ENCODE measurements at places on chromosomes 4 and X.

DNA sequence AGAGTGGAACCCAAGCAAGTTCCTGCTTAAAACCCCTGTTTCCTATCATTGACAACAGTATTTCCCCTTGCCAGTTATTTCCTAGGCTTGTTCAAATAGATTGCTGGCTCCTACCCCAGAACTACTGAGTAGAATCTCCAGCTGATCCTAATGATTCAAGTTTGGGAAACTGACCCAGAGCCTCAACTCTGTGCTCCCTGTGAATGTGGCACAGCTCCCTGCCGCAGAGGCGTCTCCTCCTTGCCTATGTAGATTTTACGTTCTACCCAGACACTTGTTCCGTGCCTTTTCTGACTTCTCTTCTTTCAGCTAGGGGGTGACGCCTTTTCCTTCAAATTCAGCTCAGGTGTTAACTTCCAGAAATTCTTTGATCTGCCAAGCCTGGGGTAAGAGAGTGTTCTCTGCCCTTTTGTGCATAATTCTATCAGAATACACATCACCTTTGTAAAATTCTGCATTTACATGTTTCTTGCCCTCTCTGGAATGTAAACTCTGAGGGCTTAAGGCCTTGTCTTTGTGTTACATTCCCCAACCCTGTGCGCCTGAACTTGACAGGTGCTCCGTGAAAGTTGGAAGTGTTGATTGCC is 4.4 kb downstream of the LSM6 start:
- DNase-seq: no peak

DNA sequence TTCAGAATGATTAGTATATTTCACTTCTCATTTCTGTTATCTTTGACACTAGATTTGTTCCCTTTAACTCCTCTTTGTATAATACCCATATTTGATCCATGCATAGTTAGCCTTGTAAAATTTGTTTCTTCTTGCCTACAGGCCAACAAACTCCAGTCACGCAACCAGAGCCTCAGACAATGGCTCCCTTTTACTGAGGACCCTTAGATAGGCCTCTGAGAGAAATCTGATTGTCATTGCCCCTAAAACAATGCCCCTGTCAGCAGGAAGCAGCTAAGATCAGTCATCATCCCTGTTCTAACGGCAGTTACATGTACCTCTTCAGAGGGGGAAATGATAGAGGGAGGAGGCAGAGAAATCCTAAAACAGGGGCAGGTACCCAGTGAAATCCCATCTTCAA is 190.6 kb upstream of the TENT5D start:
- DNase-seq: no peak

GRCh38 chr4:56307423-56307822 is 79.9 kb downstream of the AASDH start:
- no peak for DNase-seq

DNA sequence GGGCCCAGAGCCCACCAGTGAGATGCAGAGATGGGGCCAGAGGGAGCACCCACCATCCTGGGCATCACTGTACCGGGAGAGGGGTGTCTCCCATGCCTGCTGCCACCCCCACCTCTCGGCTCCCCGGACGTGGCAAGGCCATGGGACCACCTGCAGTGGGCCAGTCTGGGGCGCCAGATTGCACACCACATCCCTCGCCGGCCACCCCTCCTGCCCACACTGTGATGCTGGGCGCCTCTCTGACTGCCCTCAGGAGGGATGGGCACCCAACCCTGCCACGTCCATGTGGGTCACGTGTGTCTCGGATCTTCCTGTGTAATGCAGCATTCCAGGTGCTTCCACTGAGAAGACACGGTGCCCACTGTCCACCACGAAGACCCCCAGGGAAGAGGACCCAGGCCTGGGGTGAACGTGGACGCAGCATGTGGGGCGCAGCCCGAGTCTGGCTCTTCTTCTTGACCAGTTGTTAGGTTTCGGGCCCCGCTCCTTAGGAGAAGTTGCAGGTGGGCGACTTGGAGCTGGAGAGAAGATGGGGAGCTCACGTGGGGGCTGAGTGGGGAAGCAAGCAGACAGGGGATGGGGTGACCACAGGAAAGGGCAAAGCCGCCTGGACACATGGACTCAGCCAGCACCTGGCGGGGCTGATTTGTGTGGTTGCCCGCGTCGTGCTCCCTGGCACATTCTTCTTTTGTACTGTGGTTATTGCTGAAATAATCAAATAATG is 47.7 kb downstream of the ZFYVE28 start:
- no peak for DNase-seq

GRCh38 chr4:56370377-56370776 is 16.9 kb downstream of the AASDH start:
- DNase-seq: no peak

GRCh38 chrX:55340896-55341433 is 76.2 kb upstream of the PAGE3 start:
- no peak for DNase-seq

- DNase-seq: no peak
These were observed 61.2 kb downstream of the ACOX3 start for GRCh38 chr4:8379281-8379680.

- peak; percentile 33 for DNase-seq
These were observed 10.5 kb upstream of the MGST2 start for GRCh38 chr4:139655116-139655515.

DNA sequence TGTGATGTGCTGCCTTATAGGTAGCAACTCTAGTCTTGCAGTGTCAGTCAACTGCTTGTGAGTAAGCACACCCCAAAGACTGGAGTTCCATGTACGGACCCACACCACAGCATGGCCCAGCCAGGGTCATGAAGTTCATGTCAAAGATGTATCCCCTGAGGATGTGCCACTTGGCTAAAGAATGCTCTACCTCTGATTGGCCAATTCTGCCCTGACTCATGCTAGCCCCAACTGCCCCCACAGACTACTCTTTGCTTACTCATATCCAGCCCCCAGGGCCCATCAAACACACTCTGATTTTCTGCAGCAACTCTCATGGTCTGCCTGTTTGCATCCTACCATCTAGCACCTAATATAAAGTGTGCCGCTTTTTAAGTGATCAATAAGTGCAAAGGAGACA is 62.5 kb downstream of the CHRDL1 start:
- no peak for DNase-seq

- no peak for DNase-seq
These were observed 81.9 kb upstream of the TMLHE start for GRCh38 chrX:155694649-155695048.

DNA sequence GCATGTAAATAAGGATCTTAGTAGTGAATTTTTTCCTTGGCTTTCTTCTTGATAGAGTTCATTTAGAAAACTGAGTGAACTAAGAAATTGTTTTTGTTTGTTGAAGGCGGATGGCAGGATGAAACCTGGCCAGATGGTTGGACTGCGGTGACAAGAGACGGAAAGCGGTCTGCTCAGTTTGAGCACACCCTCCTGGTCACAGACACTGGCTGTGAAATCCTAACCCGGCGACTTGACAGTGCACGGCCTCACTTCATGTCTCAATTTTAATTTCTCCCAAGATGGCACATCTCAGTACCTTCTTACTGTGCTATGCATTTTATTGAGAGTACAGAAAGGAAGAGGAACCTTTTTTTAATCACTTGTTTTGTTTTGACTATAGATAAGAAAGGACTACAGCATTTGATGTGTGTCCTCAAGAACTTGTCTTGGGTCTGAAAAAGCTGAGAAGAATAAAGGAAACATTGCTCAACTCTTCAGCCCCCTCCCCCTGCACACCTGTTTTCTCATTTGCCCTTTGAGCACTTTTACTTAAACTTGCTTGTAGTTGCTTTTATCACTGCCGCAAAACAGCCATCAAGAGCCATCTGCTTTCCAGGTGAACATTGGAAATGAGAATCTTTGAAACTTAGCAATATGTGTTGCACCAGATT is 27.4 kb downstream of the ADH5 start:
- DNase-seq: no peak

DNA sequence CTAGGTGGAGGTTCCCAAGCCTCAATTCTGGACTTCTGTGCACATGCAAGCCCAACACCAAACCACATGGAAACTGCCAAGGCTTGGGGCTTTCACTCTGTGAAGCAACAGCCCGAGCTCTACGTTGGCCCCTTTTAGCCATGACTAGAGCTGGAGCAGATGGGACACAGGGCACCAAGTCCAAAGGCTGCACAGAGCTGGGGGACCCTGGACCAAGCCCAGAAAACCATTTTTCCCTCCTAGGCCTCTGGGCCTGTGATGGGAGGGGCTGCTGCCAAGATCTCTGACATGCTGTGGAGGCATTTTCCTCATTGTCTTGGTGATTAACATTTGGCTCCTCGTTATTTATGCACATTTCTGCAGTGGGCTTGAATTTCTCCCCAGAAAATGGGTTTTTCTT is 258.7 kb upstream of the ACTRT1 start:
- DNase-seq: no peak

GRCh38 chr4:73917081-73917501 is 47.9 kb downstream of the CXCL1 start:
- DNase-seq: no peak

GRCh38 chr4:5700459-5700858 is 7.9 kb downstream of the EVC2 start:
- DNase-seq: no peak

DNA sequence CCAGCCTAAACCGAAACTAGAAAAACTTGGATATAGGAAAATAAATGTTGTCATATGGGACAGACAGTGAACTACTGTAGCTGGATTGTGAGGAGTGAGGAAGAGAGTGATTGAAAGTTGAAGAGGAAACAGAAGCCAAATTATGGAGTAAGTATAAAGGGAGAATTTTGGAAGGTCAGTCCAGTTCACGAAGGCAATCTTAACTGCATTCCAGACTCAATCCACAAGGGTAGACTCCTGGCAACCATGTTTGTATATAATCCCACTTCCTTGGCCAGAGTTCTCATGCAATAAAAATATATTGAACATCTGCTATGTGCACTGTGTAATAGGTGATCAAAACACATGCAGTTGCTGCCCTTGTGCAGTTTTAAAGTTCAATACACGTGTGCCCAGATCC is 58.6 kb upstream of the CAMK2D start:
- DNase-seq: no peak

- no peak for DNase-seq
These were observed 90.0 kb downstream of the SORBS2 start for GRCh38 chr4:185722029-185722316.

GRCh38 chr4:26995316-26995715 is 134.7 kb downstream of the STIM2 start:
- no peak for DNase-seq

DNA sequence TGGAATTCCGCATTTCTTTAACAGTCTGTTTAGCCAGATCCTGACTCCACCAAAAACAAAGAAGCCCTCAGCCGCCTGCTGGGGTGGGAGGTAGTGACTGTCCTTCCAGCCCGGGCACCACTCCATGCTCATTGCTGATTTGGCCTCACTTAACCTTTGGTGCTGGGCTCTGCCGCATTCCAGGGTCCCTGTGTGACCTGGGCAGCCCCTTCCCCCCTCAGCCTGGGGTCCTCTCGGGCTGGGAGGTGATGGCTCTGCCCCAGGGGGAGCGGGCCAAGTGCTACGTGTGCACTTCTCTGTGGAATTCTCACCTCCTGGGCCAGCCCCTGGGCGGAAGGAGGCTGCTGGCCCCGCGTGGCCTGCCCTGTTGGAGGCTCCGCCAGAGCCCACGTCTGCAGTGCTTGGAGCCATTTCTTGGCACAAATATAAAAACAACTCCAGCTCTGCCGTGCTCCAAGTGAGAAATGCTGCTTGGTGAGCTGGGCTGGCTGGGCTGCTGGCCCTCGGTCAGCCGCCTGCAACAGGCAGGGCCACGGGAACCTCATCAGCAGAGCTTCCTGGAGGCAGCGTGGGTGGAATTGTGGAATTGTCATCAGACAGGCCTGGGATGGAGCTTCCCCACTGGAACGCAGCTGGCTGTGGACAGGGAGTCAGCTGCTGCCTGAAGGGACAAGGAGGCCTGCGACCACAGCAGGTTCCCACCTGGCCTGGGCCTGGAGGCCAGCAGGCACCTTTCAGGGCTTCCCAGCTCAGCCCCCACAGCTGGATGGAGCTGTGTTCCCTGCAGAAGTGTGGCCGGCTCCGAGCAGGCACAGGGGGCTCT is 66.0 kb downstream of the TRMT44 start:
- DNase-seq: no peak

GRCh38 chrX:40146262-40147125 is 48.7 kb upstream of the BCOR start:
- peak; percentile 56 for DNase-seq

DNA sequence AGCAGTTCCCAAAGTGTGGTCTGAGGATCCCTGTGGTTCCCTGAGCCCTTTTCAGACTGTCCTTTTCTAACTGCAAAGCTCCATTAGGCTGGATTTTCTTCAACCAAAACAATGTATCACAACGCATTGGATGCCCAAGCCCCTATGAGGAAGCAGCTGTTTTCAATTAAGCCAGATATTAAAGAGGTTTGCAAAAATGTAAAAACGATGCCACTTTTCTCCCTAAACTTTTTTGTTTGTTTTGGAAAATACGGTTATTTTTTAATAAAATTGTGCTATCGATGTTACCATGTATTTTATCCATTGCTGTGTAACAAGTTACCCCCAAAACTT is 170.4 kb upstream of the BCOR start:
- DNase-seq: no peak

DNA sequence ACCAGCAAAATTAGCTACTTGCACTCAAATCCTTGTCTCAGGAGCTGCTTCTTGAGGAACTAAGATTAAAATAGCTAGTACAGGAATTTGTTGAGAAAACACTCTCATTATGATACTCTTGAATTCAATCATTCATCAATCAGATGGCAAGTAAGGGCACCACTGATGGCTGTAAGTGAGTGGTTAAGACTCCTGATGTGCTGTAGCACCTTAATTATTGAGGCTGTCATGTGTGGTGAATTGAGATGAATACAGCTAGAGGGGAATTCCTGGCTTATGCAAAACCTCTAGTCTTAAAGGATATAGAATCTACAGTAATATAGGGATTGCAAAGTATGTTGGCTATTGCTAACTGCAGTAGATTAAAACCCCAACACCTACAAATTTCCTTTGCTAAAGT is 509.1 kb downstream of the IQCM start:
- DNase-seq: no peak

GRCh38 chrX:134171661-134172587 is 65.1 kb upstream of the CCDC160 start:
- DNase-seq: peak; percentile 67

- DNase-seq: no peak
These were observed 12.7 kb downstream of the RASSF6 start for GRCh38 chr4:73607375-73608033.

DNA sequence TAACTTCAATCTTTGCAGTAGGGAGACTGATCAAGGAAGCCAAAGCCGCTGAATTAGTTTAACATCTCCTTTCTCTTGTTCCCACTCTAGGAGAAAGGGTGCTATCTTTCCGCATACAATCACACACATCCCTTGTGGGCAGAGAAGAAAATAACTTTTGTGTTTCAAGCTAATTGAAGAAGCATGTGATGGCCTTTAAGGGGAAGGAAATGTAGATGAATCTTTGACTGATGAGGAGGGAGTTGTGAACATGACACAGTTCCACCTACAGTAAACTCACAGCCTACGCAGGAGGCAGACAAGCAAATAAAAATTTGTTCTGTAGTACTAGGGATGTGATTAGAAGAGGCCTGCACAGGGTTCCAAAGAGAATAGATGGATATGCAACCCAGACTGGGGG is 14.7 kb upstream of the SPATA4 start:
- DNase-seq: no peak

Data from activated naive CD4-positive, alpha-beta T cell treated with anti-CD3 and anti-CD28 coated beads, Interleukin-2, amount 10 ng/mL, durations not matched to agents 7 days and 5 days (primary cell).